CD4-positive, alpha-beta T cell treated with Interleukin-21 for 1 hour (primary cell): ENCODE measurements at places on chromosomes 11 and 22.
A peak's percentile ranks its signal among the peaks of the same experiment; 100 is the strongest.

GRCh38 chr11:115162919-115163318, 341.3 kb downstream of the CADM1 start:
- DNase-seq: no peak

DNA sequence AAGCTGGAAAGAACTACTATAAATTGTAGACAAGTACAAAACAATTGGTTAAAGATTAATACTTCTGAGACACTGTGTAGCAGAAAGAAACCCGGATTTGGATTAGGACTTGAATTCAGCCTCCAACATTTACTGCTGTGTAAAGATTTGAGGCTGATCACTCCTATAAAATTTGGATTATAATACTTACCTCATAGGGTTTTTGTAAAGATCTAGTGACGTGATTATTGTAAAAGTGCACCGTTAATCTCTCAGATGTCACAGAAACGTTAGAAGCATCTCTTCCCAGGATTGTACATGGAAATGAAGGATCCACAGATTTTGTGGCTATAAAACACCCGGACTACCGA, 323 bp upstream of the HIKESHI start:
- no peak for DNase-seq

DNA sequence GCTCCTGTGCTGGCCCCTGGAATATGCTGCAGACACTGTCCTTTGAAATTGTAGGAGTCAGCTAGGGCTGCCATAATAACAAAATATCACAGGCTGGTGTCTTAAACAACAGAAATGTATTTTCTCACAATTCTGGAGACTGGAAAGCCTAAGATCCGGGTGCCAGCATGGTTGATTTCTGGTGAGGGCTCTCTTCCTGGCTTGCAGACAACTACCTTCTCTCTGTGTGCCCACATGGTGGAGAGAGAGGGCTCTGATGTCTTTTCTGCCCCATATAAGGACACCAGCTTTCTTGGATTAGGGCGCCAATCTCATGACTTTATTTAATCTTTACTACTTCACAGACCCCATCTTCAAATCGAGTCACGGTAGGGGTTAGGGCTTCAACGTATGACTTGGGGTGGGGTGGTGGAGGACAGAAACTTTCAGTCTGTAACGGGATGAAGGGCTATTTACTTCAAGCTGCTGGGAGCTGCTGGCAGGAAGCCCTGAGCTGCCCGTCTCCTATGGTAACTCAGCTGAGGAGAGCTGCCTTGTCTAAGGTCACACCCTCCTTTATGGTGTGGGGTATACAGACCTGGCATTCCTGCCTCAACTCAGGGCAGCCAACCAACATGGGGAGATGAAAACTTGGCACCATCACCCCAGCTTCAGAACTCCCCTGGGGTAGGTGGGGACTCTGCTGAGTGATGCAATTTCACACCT, 142.9 kb upstream of the ZBED5 start:
- DNase-seq: no peak

DNA sequence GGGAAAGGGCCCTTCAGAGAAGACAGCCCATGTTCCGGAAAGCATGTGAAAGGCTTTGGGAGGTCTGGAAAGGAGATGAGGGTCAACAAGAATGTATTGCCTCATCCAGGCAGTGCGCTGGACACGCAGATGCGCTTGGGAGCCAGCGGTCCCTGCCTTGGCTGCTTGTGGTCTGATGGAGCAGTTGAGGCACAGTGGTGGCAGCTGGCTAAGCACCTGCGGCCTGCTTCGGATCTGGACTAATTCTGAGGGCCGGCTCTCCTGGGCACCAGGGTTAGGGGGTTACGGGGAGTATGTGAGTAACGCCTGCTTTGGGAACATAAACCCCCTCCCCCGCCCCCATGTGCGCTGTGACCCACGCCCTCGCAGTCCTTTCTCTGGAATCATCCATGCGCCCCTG, 4.6 kb upstream of the TM7SF2 start:
- no peak for DNase-seq

- DNase-seq: no peak
Observed at GRCh38 chr11:9379041-9379440, 5.4 kb upstream of the IPO7 start.

DNA sequence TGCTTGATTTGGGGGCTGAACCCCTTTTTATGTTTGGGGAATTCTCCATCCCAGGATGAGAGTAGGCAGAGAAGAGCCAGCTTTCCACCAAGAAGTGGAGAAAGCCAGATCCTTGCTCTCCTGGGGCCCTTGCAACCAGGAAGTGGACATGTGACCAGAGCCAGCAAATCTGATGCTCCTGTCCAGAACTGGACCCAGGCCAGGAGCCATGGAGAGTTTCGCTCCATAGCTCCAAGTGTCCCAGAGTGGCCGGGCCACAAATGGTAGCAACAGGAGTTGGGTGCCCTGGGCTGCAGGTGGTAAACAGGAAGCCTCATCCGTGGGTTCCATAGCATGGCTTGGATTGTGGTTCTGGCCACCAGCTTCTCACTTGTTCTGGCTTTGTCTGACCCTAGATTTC, 93.9 kb upstream of the CD82 start:
- DNase-seq: no peak

GRCh38 chr11:12552692-12553091, 121.5 kb upstream of the TEAD1 start:
- no peak for DNase-seq

- DNase-seq: no peak
Observed at GRCh38 chr11:132621976-132622580, 910.2 kb downstream of the OPCML start.

DNA sequence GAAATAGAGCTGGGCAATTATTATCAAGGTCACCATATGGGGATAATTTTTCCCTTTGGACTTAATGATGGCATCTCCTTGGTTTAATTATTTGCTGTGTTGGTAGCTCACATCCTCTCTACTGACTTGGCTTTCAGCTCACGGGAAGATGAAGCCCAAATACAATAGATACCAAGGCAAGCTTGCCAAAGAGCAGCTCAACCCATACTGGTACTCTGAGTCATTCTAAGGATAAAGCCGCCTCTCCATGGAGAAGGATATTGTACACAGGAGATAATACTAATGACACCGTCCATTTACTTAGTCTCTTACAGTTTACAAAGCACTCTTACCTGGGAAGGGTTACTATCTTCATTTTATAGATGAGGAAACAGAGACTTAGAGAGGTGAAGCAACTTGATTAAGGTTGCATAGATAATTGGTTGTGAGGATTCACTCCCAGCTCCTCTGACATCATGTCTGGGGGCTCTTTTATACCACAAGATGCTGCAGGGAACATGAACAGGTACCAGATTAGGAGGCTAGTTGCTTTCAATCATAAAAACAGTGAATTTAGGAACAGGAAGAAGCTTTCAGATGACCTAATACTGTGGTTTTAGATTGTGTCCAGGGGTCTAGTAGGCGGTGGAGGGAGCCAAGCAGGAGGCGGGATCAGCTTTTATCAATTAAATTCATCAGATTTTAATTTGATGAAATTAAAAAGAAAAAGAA, 48.3 kb upstream of the PICALM start:
- DNase-seq: no peak

GRCh38 chr22:35051791-35052190, 14.2 kb upstream of the ISX start:
- no peak for DNase-seq

- DNase-seq: no peak
Observed at GRCh38 chr11:86414032-86414431, 39.3 kb downstream of the CCDC81 start.

DNA sequence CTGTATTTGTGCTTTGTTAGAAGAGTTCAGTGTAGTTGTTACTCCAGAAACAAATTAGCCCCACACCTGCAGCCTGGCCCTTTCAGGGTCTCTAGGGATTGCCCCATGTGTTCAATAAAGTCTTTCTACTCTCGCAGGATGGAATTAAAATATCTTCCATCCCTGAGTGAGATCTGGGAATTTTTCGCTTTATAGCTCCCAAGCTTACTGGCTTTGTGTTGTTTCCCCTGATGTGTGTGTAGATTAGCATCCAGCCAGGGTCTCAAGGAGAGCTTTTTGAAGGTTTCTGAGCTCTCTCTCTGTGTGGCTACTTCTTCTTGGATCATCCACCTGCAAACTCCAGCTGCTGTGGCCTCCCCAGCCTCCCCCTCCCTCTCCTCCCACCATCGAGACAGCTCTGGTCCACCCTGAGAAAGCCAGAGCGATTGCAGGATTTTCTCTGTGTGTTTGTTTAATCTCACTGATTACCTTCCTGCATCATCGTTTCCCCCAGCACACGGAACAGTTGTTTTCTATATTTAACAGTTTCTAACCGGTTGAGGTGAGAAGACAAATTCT, 553.5 kb downstream of the TBC1D22A start:
- DNase-seq: no peak

- DNase-seq: peak; percentile 80
Observed at GRCh38 chr11:67504950-67505581, at the start of gene PITPNM1. Gene PITPNM1, minus strand, starts transcription at chr11:67505363. Its CDS starts 1,183 bp downstream, at chr11:67504180.

- no peak for DNase-seq
Observed at GRCh38 chr22:50697667-50698506, 25.3 kb downstream of the SHANK3 start.

DNA sequence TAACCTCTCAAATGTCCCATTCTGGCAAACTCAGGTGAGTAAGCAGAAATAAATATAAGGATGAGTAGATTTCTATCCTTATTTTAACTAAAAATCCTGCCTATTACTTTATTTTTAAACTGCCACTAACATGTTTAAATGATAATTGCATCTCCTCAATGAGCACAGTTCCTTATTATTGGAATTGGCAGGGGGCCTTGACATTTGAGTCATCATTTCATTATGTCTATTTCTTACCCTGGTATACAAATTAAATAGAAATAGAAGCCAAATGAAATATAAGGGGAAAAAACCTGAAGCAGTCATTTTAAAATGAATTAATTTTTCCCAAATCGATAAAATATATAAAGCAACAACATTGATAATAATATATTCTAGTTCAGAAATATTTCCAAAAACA, 81.2 kb downstream of the GUCY1A2 start:
- DNase-seq: no peak

DNA sequence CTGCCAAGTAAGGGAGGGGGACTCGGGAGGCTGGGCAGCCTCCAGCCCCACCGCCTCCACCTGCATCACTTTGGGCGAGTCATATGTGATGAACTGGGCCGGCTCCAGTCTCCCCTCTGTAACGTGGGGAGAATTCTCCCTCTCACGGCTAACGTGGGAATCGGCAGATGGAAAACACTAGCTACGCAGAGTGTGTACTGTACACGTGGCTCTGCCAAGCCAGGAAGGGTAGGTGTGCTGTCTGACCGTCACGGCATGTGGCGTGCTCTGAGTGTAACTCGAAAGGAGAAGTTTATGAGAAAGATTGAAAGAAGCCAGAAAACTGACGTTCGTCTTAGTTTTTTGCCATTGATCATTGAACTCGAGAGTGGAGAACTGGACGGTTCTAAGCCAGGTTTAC, 13.7 kb downstream of the TRMU start:
- DNase-seq: no peak

GRCh38 chr11:92122561-92122960, 102.1 kb upstream of the FAT3 start:
- no peak for DNase-seq

GRCh38 chr22:35540595-35541253, at the start of gene RASD2:
Gene RASD2, plus strand, starts transcription at chr22:35540831. Its CDS starts 5,979 bp downstream, at chr22:35546810.
- DNase-seq: peak; percentile 44

- DNase-seq: peak; percentile 41
Observed at GRCh38 chr11:66126064-66126463, 56.0 kb downstream of the PACS1 start.

GRCh38 chr11:1665313-1665712, 31.7 kb upstream of the KRTAP5-6 start:
- DNase-seq: no peak

DNA sequence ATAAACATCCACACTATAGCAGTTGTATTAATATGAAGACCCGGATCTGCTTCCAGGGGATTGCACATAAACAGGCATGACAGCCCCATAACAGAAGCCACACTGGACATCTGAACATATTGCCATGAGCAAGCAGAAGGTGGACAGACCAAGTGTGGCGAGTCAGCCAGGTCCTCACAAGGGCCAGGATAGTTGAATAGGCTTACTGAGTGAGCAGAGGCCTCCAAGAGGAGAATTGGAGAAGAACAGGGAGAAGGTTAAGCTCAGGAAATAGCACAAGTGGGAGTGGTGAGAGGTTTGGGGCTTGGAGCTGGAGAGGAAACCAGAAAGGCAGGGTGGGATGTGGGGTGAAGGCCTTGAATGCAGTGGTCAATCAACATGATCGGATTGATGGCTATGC, 10.8 kb downstream of the SLC35C1 start:
- no peak for DNase-seq

DNA sequence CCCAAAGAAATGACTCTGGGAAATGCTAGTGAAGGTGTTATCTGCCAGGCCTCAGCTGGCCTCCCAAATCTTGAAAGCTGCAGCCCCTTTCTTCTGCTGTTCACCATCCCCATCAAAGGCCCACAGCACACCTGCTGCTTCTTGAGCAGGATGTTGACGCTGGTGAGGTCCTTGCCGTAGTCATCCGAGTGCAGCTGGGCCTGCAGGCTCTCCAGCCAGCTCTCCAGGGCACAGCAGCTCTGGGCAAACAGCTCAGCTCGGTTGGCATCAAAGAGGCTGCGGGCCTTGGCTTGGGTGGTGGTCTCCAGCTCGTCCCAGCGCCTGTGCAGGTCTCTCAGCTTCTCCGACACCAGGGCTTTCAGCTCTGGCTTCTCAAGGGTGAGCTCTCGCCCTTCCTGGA, 18.5 kb upstream of the RBM4B start:
- DNase-seq: no peak

DNA sequence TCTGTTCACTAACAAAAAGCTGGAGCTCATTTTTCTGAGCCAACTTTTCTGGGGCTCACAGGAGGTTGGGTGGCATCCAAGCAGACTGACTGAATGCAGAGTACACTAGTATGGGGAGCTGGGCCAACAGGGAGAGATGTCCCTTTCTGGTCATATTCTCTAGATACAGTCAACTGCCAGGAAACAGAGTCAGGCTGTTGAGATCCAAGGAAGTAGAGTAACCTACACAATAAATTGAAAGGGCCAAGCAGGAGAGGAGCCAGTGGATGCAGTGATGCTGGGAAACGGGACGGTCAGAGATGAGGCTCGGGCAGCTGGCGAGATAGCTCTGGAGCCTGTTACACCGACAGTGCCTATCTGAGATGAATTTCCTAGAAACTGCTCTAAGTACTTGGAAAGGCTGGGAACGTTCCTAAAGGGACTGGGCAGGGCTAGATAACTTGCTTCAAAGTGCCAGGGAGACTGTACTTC, 71.1 kb downstream of the LARGE2 start:
- DNase-seq: no peak

GRCh38 chr11:128412847-128413791, 174.2 kb downstream of the ETS1 start:
- DNase-seq: no peak

GRCh38 chr11:110061296-110061695, 31.9 kb upstream of the ZC3H12C start:
- DNase-seq: no peak

GRCh38 chr22:38233427-38233826, 31.6 kb downstream of the MAFF start:
- DNase-seq: no peak

DNA sequence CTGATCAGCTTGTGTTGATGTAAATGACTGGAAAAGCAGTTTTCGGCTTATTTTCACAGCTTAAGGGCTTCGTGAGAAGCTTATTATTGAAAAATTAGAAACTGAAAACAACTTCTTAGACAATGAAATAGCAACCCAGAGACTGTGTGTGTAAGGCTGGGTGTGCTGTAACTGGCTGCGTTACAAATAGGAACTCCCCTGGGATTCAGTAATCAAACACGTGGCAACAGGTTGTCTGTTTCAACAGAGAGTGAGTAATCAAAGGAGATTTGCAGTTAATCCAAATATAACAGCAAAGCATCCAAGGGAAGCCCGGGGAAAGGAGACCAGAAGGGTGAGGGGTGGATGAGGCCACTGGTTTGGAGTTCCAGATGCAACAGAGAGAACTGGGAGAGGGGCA, 19.2 kb downstream of the NTM start:
- no peak for DNase-seq

- no peak for DNase-seq
Observed at GRCh38 chr11:23570828-23571227, 710.6 kb upstream of the CCDC179 start.
